SHP77 treated with DMSO at 0.1 percent for 48 hours (cell line): ENCODE measurements at places on chromosomes 1 and 21.

- no peak for DNase-seq
These were observed 63.6 kb upstream of the ZC3H12A start for GRCh38 chr1:37410815-37411214.

- DNase-seq, result no peak
These were observed 45.4 kb downstream of the ETS2 start for GRCh38 chr21:38851101-38851500.

GRCh38 chr1:203673550-203674411 is 47.1 kb downstream of the ATP2B4 start:
- no peak for DNase-seq

- peak; percentile 36 for DNase-seq
These were observed 34.7 kb upstream of the SCCPDH start for GRCh38 chr1:246689409-246690008.

DNA sequence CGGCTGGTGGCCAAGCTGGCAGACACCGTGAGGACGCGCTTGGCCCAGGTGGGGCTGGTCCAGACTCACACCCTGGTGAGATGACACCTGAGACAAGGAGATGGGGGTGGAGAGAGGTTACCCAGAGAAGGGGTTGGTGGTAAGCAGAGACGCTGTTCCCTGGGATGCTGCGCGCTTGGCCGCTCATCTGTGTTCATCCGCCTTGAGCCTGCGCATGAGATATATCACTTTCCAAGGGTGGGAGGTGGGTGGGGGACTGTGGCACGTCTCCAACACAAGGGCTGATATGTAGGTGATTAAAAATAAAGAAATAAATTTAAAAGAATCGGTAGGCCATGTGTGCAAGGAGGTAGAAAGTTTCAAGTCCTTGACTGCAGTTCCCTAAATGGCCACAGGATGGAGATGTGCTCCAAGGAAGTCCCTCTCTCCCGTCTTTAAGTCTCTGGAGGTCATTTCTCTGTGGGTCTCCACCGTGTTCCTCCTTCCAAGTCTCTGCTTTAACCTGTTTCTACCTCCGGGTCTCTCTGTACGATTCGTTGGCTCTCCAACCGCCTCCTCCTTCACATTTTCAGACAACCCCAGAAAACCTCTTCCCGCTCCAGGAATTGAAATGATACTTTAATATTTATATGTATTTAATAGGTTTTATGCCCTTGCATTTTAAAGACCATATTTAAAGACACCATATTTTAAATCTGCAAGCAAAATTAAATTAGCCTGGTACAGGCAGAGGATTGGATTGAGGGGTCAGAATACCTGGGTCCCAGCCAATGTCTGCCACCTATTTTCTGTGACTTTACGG is 4.5 kb downstream of the TTC24 start:
- peak; percentile 68 for DNase-seq

DNA sequence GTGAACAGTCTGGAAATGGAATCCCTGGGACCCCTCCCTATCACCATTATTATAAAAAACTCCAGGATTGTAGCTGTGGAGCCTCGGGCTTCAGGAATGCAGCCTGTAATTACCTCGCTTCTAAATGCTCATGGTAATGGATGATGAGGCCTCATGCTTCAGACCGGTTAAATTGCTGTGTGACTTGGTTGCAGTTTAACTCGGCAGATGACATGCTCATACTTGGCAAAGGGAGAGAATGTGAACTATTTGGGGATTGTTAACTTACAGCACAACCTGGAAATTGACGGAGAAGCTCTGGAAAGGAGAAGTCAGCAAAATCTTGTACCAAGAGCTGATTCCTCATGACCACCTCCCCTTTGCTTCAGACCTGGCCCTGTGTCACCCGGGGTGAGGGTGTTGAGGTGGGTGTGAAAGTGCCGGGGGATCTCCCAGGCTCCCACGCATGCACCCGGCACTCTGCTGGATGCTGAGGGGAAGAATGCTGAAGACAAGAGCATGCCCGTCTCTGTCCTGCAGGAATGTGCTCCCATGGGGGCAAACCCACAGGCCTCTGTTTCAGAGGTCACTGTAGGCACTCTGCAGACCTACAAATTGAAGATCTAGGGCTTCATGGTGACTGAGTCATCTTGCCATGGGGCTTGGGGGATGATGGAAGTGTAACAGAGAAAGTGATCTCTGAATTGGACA is 364.8 kb downstream of the RPS6KC1 start:
- no peak for DNase-seq
